ENCODE measurements at places on chromosomes 7 and 10.

DNA sequence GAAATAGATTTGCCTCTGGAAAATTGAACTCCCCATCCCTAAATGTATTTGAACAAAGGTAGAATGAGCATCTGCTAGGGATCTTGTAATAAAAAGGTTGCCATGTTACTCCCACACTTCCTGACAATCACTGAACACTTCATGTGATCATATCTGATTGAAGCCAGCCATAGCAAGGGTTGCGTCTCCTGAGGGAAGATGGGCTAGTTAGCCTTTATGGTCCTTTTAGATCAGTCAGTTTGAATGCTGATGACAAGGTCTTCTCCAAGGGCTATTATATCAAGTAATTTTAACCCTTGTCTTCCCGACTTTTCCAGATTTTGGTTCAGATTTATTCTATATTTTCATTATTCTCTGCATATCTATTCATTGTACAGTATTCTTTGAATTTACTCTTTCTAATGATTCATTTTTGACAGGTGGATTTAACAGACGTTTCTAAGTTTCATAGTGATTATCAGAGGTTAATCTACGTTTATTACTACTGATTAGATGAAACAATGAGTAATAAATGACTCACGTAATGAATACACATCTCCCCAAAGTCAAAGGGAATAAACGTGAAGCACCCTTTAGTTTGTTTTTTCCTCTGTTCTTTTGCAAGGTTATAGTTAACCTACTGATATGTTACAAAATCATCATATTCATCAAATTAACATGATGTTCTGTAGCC, 28.1 kb downstream of the CSGALNACT2 start:
- DNase-seq: no peak

GRCh38 chr10:119621078-119621384, 24.3 kb upstream of the TIAL1 start:
- DNase-seq: no peak

DNA sequence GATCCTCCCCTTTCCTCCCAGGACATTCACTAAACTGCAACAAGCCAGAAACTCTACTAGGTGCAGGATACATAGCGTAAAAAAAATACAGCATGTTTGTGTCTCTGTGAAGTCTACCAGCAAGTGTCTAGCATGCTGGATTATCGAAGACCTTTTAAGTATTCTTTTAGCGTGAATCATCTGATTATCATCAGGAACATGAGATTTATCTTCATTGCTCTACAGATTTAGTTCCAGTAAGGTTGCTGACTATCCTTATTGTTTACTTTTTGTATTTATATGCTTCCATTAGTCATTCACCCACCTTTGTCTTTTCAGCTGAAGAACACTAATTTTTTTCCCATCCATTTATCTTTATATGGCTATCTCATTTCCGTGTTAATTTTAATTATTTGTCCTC, 62.8 kb downstream of the PDZD8 start:
- no peak for DNase-seq

DNA sequence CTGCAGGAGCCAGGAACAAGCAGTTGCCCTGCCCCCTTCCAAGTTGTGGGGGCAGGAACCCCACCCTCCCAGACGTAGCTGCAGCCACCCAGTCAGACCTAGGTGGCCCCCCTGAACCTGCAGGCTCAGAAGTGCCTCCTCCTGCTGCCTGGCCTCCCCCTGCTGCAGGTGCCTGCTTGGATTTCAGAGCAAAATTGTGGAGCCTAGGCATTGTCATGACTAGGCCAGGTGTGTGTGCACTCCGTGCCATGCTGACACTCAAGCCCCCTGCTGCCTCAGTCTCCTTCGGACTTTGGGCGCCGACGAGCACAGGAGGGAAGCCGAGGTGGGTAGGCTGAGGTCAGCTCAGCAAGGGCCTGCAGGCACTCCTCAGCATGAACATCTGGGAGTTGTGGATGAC, 733.9 kb upstream of the ZWINT start:
- no peak for DNase-seq

DNA sequence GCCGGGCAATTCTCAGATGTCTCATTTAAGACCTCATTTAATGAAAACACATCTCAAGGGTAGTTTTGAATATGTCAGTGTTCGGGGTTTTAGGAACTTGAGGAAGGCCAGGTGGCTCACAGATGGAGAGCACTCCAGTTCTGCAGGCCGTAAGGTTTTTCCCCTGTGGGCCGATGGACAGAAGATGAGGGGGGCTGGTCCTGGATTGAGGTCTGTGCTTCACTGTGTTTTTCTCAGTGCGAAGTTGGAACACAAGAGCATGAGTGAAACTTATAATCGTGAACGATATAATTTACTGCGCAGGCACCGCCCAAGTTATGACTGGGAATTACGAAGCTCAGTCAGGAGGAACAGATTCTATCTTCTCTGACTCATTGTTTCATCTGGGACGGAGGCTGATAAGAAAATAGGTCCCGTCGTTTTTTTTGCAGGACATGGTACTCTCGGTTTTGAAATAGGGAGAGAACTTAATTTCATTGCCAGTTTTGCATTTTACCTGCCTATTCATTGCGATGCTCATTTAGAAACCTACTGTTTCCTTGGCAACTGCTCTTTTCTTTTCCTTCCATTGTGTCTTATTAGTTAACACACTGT, 591.0 kb upstream of the PFKP start:
- DNase-seq: no peak

DNA sequence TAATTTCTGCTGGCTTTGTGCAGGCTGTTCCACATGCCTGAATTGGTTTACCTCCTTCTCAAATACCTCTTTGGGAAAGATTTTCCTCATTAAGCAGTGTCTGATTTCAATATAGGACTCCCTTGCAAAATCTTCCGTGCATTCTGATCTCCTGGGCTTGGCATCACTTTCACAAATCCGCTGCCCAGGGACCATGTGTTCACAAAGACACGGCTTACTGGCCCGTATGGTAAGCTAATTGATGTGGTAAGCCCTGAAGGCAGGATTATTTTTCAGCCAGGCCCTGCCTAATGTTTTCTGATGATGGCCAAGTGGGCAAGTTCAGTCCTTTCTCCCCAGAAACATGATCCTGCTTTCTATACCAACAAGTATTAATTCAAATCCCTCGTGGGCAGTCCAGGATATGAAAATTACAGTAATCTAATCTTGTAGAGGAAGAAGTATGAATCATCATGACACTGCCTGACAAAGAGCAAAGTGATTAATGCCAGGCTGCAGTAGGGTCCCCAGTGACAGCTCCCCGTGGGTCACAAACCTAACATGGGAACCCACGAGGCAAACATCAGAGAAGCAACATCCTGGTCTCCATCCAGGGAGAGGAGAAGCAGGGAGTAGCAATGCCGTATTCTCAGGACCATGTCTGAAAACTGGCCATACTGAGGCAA, 11.6 kb upstream of the SVIL start:
- no peak for DNase-seq

DNA sequence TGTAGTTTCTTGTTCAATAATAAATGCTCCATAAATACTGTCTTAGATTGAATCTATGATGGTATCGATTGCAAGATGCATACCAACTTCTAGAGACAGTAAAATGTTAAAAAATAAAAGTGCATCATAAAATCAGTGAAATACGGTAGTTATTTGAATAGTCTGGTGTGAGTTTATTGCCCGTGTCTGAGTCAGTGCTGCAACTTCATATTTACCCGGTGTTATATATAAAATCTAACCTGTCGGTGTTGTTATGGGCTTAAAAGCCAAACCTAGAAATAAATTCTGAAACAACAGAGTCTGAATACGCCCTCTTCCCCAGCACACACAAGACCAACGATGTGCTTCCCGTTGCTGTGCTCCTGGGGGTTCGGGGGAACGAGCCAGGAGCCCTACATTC, 16.3 kb downstream of the MACROH2A2 start:
- DNase-seq: no peak

GRCh38 chr10:117689566-117689965, 147.0 kb downstream of the EMX2 start:
- DNase-seq: no peak

DNA sequence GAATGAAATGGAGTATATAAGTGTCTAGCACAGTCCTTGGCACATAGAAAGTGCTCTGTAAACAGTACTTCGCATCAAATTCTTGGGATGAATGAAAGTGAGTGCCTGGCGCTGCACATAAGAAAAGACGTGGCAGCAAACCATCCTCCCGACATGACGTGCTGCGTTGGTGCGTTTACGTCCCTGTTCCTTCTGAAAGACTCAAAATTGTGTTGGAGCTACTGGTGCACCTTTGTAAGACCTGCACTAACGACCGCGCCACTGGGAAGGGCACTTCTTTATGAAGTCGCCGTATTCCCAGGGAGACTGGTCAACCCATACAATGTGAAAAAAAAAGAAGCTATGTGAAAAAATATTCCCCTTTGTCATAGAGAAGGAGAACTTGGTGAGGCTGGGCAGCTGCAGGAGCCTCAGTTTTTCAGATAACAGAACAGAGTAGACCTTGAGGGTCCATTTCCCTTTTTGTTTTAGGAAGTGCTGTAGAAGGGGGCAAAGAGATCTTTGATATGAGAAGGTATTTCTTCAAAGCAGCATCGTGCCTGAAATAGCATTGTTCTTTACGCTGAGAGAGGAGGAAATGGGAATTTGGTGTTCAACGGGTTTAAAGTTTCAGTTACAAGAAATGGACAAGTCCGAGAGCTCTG, 91.7 kb downstream of the PTPRE start:
- DNase-seq: no peak

DNA sequence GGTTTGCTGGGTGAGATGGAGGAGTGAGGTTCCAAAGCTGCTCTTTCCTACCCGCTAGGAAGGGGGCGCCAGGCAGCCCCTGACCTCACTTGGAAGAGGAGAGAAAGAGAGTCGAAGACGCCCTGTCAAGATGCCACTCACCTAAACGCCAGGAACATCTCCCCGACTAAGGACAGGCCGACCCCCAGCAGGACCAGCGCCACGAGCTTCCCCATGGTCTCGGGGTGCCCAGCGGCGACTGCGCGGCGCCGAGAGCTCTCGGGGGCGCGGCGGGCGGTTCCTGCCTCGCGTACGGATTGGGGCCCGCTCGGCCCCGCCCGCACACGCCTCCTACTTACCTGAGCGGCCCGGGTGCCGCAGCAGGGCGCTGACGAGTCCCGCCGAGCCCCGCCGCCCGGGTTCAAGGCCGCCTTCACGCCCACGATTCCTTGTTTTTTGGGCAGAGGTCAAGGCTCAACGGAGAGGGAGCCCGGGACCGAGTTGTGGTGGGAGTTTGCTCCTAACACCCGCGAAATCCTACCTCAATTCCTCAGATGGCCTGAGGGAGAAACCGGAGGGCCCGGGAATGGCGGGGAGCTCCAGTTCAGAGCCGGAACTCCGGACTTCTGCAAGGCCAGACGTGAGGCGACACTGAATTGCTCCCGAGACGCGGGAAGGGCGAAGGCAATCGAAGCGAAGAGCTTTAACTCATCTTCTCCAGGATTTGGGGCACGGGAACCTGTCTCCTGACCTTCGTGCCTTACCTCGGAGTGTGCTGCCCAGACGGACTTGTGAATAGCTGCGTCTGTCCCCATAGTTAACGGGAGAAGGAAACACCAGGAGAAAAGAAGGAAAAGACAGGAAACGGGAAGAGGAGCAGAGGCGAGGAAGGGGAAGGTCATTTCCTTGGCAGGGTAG, at the start of gene PON3:
TSS of gene PON3 (minus strand) at position 240 of the 897 bp plus-strand sequence. CDS start at position 215, 25 bp downstream.
- DNase-seq: no peak

All from NCI-H1092 (cell line).